ENCODE measurements at places on chromosomes 4 and X. TPM values are rescaled to one million over a fixed set of nuclear protein-coding genes. Genes with fewer than 3 reads are reported as not detected.

Gene TRIM2
- polyA plus RNA-seq: 6.6 TPM

Gene CNOT6L
- 6.6 TPM for polyA plus RNA-seq

Gene AFP
- polyA plus RNA-seq: not detected

Gene TXK
- 0.87 TPM for polyA plus RNA-seq

Gene SULT1E1
- not detected for polyA plus RNA-seq

Gene SYTL5
- not detected for polyA plus RNA-seq

Gene CXXC4
- 0.18 TPM for polyA plus RNA-seq

Gene ARR3
- polyA plus RNA-seq: not detected

Gene CSN1S1
- polyA plus RNA-seq: 8.1 TPM

Gene ENPP6
- polyA plus RNA-seq: 0.02 TPM

Gene ZBED1
- polyA plus RNA-seq: 16.5 TPM

Gene AMTN
- not detected for polyA plus RNA-seq

Gene CXCL5
- polyA plus RNA-seq: 0.06 TPM

Gene STIM2
- 18.4 TPM for polyA plus RNA-seq

Gene RNF128
- polyA plus RNA-seq: 1.9 TPM

Gene ASMT
- 0.07 TPM for polyA plus RNA-seq

Gene TMPRSS11B
- 0.58 TPM for polyA plus RNA-seq

Gene PRDM8
- polyA plus RNA-seq: 0.48 TPM

Gene DUX4
- polyA plus RNA-seq: not detected

Gene DACH2
- 0.17 TPM for polyA plus RNA-seq

Gene INTS6L
- 2.3 TPM for polyA plus RNA-seq

Gene XIAP
- polyA plus RNA-seq: 7.3 TPM

Gene DDX60
- 3.4 TPM for polyA plus RNA-seq

Gene PLAC8
- 19.4 TPM for polyA plus RNA-seq

Gene KLKB1
- not detected for polyA plus RNA-seq

Gene UCHL1
- polyA plus RNA-seq: 15.1 TPM

Gene CTPS2
- polyA plus RNA-seq: 6.7 TPM

Gene CFAP99
- not detected for polyA plus RNA-seq

Gene RBMX
- 132 TPM for polyA plus RNA-seq

Gene ZAR1
- polyA plus RNA-seq: not detected

Gene HTRA3
- polyA plus RNA-seq: 41.8 TPM

Gene KCTD8
- 0.45 TPM for polyA plus RNA-seq

Gene GAGE2A
- not detected for polyA plus RNA-seq

Gene FHIP1A
- 0.11 TPM for polyA plus RNA-seq

Gene H2BW2
- not detected for polyA plus RNA-seq

Gene FAM47E
- 3.3 TPM for polyA plus RNA-seq

Gene ETDA
- polyA plus RNA-seq: not detected

Gene CTAG2
- polyA plus RNA-seq: not detected

Gene GABRE
- 134 TPM for polyA plus RNA-seq
